ENCODE measurements at places on chromosomes 3 and 15. TPM values are rescaled to one million over a fixed set of nuclear protein-coding genes. Genes with fewer than 3 reads are reported as not detected.

The ADGRG7 gene
- total RNA-seq: not detected

- peak; percentile 8 for DNase-seq
These were observed 507.0 kb downstream of the TBL1XR1 start for GRCh38 chr3:176690083-176690869.

DNA sequence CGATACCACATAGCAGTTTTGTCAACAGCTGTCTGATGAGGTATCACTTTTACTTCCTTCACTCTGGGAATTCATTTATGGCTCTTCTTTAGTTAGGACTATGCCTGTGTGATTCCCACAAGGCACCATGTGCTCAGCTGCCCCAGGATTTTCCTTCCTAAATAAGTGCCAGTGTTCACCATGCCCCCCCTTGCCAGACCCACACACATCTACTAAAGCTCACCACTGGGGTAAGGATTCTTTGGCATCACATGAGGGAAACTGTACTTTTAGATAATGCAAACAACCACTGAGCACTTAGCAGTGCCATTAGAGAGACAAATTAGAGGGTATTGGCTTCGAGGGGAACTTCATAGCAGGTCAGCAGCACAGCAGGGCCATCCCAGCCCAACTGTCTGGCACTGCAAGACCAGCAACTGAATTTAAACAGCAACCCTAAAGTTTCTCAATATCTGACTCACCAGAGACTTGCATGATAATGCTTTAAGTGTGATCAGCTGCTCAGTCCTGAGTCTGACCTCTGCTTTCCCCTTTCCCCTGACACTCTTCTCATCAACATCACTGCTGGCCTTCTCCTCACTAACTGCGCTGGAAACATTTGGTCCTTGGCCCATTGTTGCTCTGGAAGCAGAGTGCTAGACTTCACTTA is 114.3 kb downstream of the STAC start:
- no peak for DNase-seq

The CAMKV gene
- 0.27 TPM for total RNA-seq

The INSYN1 gene
- total RNA-seq: not detected

Data from M059J (cell line).